Activated CD4-positive, alpha-beta T cell treated with anti-CD3 and anti-CD28 coated beads for 24 hours (primary cell): ENCODE measurements at places on chromosomes 12 and 14.

GRCh38 chr12:160858-161257 lies 53.1 kb downstream of the SLC6A12 start:
- no peak for DNase-seq

DNA sequence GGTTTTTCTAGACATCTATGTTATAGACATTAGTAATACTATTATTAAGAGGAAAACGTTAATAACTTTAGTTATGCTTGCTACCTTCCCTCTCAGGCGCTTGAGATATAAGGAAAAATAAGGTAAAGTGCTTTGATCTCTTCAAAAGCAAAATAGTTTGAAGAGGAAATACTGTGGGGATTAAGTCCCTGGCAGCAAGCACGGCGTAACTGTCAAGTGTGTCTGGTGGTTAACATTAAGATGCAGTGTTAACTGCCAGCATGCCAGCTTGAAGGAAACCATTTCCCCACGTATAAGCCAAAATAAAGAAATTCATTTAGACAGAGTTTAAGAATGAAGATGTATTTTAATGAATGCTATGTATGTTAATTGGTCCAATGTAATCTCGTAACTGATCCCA lies 31.8 kb downstream of the PELI2 start:
- DNase-seq, result no peak

GRCh38 chr12:21828136-21828775 lies 53.8 kb upstream of the KCNJ8 start:
- no peak for DNase-seq

GRCh38 chr12:9648701-9649531 lies 20.6 kb upstream of the CLEC2D start:
- DNase-seq, result no peak

DNA sequence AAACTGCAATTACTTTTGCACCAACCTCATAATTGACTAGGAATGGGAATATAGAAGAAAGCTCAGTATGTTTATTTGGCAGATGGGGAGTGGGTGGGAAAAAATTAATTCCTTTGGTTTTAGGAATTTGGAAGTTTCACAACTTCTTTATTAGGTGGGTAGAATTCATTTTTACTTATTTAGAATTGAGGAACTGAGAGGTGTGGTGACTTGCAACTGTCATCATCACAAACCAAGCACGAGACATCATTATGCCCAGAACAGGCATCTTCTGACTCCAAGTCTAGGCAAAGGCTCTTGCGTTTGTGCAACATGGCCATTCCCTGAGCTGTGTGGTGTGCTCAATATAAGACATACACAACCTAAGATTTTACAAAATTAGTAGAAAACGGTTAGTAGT lies 380.0 kb downstream of the ATP23 start:
- DNase-seq, result no peak

- no peak for DNase-seq
Observed at GRCh38 chr12:89179983-89180382, 172.3 kb downstream of the DUSP6 start.

DNA sequence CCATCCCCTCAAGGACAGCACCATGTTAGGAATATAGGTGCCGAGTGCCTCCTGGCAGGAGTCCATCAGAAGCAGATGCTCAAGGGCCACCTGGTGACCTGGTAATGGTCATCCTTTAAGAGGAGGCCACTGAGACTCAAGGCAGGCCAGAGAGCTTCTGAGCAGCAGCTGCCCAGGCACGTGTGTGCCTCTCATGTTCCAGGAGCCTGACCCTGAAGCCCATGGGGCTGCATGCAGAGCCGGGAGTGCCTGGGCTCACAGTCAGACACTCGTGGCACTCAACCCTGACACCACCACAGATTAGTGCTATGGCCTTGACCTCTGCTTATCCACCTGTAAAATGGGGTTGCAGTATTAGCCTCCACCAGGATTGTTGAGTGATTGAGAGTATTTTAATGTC lies 45.6 kb downstream of the C14orf132 start:
- DNase-seq, result no peak

- no peak for DNase-seq
Observed at GRCh38 chr12:32542428-32543229, 136.5 kb upstream of the DNM1L start.

- DNase-seq, result no peak
Observed at GRCh38 chr12:76208129-76208528, 123.6 kb upstream of the NAP1L1 start.

- no peak for DNase-seq
Observed at GRCh38 chr14:43671716-43672485, 835.2 kb downstream of the FSCB start.

DNA sequence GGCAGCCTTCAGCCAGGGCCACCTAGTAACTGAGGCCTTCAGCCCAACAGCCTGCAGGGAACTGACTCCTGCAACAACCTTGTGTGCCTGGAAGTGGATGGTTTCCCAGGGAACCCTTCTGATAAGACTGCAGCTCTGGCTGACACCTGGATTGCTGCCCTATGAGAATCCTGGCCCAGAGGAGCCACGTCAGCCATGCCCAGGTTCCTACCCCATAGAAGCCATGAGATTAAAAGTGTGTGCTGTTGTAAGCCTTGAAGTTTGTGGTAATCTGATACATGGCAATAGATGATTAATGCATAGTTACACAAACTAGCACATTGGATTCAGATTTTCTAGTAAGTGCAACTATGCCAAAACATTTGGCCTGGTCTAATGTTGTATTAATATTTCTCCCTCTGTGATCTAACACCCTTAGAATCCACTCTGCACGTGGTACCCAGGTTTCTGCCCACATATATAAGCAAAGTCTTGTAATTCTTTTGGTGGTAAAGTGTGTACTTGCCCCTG lies 64.8 kb upstream of the BEGAIN start:
- no peak for DNase-seq

DNA sequence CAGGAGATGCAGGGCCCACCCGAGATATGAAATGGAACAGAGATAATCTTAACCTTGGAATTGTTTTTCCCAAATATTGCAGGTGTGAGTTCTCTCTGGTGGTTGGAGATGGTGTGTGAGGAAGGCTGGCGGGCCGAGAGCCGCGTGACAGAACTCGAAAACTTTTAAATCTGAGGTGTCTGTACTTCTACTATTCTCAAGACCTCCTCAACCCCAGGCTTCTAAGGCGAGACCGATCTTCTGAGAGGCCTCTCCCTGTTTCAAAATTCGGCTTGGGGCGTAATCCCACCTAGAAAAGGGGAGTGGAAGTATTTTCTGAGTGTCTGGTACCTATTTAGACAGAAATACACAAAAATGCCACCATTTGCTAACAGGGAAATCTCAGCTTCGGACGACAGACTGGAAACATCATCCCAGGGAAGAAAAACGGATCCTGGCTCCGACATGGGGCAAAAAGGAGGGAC lies 611 bp downstream of the SARNP start:
- DNase-seq, result no peak

DNA sequence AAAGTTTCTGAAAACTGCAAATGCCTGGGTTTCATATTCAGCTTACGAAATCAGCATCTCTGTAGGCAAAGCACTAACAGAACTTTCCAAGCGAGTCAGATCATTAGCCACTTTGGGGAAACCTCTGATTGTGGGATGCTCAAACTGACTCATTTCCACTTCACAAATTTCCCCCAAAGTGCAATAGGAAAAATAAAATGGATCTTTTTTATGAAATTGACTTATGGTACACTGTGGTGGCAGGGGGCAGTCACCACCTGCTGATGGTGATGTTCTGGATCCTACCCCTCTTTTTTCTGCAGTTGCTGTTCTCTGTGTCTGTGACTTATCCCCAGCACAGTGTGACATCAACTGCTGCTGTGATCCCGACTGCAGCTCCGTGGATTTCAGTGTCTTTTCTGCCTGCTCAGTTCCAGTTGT lies 5.6 kb downstream of the TCTN1 start:
- DNase-seq, result peak; percentile 10

GRCh38 chr12:5620896-5621295 lies 189.0 kb downstream of the NTF3 start:
- no peak for DNase-seq

DNA sequence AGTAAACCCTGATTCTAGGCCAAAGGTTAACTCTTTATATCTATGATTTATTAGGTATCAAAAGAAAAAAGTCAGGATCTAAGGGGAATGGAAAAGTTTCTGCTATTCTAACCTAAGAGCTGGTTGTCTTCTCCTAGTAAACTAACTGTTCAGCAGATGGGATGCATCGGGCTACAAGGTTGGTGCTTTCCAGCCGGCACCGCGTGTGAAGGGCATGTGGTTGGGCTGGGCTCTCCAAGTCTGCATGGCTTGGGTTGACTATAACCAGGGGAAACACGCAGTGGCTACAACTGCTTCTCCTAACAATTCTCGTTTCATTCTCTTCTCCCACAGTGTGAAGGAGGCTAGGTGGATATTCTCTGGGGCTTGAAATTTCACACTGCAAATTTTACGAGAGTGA lies 354.5 kb downstream of the APAF1 start:
- no peak for DNase-seq

- DNase-seq, result no peak
Observed at GRCh38 chr14:77914073-77914721, 114.3 kb downstream of the ADCK1 start.

DNA sequence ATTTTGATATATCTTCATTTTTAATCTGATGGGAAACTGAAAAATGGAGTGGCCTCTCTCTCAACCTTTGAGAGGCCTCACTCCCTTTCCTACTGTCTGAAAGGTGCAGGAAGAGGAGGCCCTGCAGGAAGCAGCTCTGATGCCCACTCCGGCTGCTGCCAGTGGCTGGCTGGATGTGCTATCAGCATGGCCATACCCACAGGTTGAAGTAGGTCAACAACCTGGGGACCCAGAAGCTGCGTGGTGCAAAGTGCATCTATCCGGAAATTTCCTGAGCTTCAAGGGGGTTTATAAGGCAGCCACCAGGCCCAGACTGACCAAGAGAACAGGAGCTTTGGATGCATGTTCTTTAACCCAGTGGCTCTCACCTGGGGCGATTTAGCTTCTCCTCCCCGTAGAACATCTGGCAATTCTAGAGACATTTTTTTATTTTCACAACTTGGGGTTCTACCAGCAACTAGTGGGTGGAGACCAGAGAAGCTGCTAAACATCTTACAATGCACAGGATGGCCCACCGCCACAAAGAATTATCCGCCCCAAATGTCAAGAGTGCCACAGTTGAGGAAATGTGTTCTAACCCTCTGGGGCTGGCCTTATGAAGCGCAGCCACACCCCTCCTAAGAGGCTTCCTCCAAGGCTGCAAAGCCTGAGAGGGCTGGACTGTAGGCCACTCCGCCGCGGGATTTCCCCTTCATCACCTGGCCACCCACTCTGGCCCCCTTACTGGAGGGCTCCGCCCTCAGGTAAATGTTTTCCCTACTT lies 8.2 kb upstream of the BATF start:
- DNase-seq, result no peak

DNA sequence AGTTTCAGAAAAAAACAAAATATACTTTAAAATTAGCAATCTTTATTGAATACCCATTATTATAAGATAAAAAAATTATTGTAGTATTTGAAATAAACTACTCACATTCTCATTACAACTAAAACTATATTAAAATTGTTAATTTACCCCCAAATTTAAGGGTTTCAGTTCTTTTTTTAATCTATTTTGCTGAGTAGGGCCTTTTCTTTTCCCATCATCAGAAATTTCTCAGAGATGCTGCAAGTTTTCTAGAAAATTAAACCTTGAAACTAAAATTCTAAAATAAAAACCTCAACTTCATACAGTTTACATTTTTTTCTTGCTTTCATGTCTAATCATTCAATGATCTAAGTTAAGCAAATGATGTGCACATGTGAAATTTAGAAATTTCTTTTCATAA lies 10.1 kb downstream of the ARMH4 start:
- no peak for DNase-seq
